ENCODE measurements at places on chromosomes 5 and 9.

DNA sequence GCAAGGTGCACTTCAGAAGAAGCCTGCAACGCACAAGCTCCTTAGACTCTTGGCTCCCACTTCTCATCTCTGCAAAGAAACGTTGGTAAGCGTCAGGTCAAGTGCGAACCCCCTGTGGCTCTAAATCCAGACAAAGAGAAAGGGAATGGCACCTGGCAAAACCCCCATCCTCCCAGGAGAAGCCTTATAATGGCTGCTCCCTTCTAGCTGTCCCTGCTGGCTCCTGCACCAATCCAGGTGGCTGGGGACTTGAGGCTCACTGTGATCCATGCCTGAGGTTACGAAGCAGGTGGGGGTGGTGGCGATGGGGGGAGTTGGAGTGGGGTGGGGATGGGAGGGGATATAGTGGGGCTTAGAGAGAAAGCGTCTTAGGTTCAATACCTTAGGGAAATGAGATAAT is 272.8 kb downstream of the DENND1A start:
- DNase-seq, result no peak

GRCh38 chr9:13513286-13513685 is 233.8 kb upstream of the MPDZ start:
- DNase-seq, result no peak

- no peak for DNase-seq
These were observed 136.0 kb downstream of the SMARCA2 start for GRCh38 chr9:2151171-2151570.

DNA sequence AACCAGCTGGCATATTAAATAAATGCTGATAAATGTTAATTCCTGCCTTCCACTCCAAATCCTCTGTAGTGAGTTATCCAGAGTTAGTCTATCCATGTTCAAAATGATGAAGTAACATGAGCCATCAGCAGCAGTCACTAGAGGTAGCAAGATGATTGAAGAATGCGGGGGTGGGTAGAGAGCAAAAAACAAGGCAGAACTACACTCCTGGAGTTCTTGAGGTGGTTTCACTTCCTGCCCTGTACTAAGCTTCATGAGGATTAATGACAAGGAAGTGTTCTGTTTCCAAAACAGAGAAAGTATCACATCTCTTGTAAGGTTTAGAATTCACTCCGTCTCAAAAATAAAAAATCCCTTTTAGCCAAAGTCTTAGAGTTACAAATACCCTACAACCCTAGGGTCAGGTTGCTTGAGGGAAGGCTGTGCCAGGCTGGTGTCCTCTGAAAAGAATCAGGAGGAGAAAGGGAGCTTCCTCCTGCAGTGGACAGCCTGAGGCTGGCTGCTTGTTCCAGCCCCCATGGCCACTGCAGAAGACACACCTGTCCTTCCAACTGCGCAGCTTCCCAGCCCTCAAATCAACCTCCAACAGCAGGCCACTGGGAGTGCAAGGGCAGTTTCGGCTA is 180.2 kb downstream of the DENND1A start:
- no peak for DNase-seq

DNA sequence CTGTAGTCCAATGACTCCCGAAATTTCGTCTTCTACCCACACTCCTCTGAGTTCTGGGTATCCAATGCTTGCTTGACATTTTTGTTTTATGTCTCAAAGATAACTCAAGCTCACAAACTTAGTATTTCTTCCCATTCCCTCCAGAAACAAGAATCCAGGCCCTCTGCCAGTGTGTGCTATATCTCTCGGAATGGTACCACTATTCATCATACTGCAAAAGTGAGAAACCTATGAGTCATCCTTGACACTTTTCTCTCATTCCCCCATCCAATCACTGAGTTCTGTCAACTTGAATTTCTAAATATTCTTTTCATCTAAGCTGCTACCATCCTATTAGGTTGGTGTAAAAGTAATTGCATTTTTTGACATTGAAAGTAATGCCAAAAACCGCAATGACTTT is 9.8 kb downstream of the SLC12A2 start:
- no peak for DNase-seq

DNA sequence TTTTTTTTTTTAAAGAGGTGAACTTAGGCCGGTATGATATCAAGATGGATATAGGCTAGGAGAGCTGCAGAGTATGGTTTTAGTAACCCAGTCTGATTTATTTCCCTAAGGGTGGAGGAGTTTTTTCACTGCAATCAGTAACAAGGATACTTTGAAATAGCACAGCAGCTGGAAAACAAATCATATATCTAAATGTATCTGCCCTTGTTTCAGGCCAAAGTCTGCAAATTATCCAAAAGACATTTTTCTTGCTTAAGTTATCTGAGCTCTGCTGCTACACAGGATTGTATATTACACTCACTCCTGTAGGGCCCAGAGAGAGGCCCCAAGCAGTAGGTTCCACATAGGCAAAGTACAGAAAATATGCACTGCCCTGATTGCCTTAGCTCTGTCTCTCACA is 222.4 kb downstream of the NTRK2 start:
- no peak for DNase-seq

- no peak for DNase-seq
These were observed 14.3 kb upstream of the CORO2A start for GRCh38 chr9:98206754-98207153.

DNA sequence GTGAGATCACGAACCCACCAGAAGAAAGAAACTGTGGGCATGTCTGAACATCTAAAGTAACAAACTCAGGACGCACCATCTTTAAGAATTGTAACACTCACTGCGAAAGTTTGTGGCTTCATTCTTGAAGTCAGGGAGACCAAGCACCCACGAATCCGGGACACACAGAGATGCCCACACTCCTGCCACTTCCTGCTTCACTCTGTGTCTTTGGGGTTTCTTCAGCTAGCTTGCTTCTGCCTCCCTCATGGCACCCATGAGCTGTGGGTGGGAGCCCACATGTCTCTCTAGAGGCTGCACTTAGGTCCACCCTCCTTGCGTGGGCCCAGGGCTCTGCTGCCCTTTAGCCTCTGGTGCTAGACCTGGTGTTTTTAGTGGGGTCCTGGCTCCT is 61.2 kb upstream of the CNOT6 start:
- DNase-seq, result no peak

DNA sequence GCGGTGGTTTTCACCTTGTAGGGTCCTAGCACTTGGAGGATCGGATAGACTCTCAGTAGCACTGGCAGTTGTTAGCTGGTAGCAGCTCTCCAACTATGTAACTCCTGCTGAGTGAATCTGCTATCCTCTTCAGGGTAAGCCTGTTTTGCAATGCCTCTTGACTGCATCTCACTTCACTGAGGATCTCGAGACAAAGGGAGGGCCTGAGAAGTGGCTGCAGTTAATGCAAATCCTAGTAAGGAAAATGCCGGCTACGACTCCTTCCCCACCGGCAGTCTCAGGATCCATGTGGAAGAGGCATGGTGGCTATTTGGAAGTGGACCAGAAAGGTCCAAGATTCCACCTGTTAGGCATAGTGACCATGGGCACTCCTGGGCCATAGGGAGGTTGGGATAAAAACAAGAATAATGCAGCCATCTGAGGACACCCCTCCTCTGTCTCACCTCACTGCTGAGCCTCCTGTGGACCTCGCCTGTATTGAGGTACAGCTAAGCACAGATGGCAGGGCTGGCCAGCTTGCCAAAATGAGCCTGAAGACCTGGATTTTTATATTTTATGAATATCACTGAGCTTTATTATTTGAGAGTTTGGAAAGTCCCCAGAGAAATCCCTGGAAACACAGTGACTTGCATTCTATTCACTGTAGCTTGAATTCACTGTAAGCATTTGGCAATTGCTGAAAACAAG is 146.0 kb downstream of the LIFR start:
- no peak for DNase-seq

GRCh38 chr5:158431369-158432029 is 572.6 kb upstream of the CLINT1 start:
- no peak for DNase-seq

DNA sequence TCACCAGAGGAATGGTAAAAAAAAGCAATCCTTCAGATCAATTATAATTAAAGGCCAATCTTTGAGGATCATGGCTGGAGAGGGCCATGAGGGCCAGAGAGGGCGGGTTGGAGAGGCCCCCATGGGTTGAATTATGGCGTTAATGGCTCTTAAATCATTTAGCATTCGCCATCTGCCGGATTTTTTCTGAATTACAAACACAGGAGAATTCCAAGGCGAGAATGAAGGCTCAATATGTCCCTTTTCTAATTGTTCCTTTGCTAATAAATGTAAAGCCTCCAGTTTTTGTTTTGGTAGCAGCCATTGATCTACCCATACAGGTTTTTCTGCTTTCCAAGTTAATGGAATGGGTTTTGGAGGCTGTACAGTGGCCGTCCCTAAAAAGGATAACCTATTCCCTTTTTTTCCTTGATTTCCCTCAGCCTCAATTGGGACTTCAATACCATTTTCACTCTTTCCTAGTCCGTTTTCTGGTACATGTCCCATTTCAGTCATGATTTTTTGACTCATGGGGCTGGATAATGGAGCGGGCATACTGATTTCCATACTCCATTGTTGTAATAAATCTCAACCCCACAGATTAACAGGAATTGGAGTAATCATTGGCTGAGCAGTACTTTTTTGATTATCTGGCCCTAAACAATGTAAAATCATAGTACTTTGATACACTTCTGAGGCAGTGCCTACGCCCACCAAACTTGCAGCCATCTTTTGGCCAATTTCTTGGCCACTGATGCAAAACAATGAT is 6.7 kb upstream of the TMEM141 start:
- no peak for DNase-seq

- DNase-seq, result no peak
These were observed 1.5 kb upstream of the C5orf24 start for GRCh38 chr5:134844252-134844651.

DNA sequence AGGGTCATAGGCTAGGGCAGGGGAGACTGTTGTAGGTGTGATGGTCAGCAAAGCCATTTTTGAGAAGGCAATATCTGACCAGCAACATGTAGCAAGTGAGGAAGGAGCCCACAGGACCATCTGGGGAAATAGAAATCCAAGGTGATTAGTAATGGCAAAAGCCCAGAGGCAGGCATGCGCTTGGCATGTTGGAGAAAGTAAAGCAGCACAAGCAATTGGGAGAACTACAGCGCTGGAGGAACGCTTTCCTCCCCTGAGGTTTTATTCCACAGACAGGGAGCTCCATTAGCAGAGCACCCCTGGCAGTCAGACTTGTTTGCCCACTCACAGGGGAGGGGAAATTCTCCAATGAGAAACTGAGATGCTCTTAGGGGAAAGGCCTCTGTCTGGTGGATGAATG is 54.8 kb upstream of the FOXB2 start:
- DNase-seq, result no peak

DNA sequence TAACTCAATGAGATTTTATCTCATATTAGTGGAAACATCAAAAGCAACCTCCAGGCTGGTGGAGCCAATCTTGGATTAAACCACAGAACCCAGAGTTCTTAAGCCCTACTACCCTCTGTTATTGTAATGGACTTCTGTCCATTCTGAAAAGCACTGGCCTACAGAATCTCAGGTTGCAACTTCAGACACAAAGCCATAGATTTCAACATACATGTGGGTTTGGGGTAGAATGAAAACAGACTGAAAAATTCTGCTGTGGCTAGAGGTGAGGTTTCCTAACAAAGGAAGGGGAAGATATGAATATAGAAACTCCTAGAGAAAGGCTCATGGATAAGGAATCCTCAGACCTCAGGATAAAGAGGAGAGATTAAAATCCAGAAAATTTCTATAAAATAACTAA is 569.8 kb upstream of the RIOK2 start:
- DNase-seq, result no peak

DNA sequence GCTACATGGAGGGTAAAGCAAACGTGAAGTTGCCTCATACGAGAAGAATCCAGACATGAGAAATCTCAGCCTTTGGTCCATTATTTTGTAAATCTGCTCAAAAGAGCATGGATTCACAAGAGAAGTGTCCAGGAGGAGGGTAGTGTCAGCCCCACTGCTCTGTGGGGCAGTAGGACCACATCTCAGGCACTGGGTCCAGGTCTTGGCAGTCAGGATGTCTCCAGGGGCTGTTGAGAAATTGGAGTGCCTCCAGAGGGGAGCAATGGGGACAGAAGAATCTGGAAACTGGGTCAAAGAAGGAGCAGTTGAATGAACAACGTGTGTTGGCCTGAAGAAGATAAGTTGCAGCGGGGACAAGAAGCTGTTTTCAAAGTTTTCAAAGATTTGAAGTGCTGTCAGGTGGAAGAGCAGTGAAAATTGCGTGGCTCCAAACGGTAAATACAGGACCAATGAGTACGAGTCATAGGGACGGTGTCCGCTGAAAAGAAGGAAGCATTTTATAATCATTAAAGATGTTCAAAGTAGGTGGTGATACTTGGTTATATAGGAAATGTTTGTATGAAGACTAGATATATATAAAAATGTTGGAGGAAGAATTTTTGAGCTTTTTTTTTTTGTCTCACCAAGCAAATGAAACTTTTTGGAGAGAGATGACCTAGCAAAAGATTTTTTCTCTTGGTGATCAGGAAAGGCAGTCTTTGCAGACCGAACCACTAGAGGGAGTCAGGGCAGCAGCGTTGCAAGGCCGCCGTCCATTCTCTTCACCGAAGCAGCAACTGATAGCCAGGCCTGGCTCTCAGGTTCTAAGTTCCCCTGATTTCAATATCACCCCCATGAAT is 57.1 kb upstream of the ZBED3 start:
- peak; percentile 4 for DNase-seq

DNA sequence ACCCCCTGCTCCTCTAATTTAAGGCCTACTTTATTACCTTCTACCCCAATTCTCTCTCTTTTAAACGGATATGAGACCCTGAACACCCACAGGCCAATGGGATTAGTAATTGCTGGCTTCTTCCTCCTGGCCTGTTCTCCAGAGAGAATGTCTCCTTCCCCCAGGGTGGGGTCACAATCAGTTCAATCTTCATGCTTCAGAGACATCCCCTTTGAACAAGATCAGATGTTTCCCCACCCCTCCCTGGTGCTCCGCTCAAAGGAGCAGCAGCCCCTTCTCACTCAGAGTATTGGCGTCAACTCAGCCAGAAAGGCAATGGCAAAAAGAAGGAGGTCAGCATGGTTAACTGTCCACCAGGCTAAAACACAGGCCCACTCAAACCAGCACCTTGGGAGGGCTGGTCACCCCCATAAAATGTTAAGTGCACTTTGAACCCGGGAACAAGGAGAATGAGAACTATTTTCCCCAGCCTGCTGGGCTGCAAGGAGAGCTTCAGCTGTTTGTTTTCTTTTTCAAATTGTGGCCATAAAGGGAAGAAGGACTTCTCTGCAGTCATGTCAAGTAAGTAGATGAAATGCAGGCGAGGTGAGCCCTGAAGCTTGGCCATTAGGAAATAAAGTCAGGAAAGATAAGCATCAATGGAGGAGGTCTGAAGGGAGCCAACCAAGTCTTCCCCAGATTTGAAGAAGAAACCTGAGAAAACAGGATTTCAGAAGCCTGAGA is 20.1 kb downstream of the LHFPL2 start:
- no peak for DNase-seq

DNA sequence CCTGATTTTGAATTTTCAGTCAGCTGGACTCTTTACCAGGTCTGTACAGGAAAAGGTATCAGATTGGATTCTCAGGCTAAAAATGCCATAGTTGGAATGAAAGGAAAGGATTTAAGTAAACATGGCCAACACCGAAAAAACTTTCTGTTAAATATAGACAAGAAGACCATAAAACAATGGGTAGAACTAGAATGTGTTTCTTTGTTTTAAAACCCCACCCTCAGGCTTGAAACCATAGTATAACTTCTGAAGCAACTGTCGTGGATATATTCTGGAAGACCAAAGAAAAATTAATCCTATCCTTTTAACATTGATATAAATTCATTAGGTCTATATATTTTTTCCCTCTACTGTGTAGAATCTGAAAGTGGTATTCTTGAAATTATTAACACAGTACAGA is 118.6 kb upstream of the HAPLN1 start:
- no peak for DNase-seq
